Activated gamma-delta T cell (primary cell): ENCODE measurements at places on chromosomes 16 and 17.

DNA sequence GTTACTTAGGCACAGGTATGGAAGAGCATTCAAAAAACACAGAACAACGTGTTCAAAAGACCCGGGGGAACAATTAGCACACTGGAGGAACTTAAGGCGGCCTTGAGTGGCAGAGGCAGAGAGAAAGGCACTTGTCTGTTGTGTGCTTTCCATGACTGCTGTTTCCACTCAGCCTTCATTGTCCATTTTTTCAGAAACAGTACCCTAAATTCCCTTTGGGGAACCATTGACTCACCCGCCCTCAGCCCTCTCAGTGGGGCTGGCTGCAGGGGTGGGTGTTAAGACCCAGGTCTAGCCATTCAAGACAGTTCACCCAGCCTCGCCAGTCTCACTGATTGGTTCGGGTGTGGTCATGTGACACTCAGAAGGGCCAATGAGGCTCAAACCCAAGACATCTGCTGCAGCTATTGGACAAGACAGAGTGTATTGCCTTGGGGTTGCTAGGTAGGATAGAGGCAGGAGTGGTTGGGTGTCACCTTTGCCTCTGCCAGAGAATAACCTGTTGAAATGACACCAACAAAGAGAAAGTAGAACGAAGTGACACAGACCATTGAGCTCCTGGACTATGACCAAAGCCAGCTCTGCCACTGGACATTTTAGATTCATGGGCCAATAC lies 19.6 kb upstream of the CEP20 start:
- DNase-seq: no peak

DNA sequence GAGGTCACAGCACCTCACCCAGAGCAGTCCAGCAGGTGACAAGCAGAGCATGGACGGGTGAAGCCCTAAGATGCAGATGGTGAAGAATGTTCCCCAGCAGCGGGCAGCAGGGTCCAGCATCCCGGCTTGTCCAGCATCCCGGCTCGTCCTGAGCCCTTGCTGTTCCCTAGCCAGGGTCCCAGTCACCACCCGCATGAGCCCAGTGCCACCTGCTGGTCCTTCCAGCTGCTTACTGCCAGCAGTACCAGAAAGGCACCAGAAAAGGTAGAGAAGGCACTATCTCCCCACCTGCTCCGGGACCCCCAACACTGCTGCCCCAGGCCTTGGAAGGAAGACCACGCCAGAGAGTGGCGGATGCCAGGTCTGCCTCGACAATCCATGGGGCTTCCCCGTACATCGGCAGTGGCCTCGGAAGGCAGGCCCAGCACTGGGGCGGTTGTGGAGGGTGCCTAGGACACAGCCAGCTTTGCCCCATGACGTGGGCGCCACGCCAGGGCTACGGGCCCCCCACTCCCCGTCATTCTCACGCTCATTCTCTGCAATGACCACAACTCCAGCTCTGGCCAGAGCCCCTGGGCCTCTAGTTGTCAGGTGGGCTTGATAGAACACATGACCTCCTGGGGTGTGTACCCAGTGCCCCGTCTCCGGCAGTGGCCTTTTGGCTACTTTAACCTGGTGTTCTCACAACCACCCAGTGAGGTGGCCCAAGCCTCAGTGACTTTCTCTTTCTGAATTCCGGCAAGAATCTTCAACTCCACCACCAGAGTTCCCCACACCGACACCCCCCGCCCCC lies 1.4 kb downstream of the CENPX start:
- DNase-seq: no peak

DNA sequence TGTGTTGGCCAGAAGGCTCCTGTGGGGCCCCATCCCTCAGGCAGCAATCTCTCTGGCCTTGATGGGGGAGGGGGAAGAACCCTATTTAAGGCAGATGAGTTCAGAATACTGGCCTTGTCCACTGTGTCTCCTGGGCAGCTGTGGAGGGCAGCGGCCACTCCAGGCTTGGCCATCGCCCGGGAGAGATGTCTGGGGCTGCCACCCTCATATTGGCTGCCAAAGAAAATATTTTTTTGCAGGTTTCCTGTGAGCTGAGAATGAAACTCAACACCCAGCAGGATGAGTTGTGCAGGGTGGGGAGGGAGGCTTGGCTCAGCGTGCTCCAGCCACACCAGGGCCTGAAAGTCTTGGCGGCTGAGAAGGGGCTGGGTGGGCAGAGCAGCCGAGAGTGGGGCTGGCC lies 14.4 kb upstream of the TIMP2 start:
- DNase-seq: no peak

- DNase-seq: no peak
Observed at GRCh38 chr17:80704381-80704819, 159.8 kb downstream of the RPTOR start.

GRCh38 chr16:3554351-3554928 lies 22.8 kb downstream of the NLRC3 start:
- no peak for DNase-seq

DNA sequence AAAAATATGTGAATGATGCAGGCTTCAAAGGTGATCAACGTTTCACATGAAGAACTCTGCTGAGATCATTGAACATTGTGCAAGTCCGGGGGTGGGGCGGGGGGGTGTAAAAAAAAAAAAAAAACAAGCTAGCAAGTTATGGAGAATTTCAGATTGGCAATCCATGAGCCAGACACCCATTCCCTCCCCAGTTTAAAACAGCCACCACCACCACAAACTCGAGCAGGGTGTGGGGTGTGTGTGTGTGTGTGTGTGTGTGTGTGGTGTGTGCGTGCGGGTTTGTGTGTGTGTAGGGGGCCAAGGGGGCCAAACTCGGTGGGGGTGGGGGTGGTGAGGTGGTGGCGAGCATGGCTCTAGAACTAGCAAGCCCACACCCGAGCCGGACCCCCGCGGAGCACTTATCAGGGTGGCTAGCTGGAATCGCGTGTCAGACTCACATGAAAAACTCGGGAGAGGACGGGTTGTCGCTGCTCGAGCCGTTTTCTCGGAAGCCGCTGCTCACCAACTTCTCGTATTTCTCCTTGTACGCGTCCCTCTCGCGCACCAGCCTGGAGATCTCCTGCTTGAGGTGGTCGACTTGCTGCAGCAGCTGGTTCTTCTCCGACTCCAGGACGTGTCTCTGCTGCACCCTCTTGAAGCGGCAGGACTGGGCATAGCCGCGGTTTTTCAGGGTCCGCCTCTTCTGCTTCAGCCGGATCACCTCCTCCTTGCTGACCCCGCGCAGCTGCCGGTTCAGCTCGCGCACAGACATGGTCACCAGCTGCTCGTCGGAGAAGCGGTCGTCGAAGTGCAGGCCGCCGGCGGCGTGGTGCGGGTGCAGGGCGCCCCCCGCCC lies 2.0 kb downstream of the MAF start:
- DNase-seq: no peak

DNA sequence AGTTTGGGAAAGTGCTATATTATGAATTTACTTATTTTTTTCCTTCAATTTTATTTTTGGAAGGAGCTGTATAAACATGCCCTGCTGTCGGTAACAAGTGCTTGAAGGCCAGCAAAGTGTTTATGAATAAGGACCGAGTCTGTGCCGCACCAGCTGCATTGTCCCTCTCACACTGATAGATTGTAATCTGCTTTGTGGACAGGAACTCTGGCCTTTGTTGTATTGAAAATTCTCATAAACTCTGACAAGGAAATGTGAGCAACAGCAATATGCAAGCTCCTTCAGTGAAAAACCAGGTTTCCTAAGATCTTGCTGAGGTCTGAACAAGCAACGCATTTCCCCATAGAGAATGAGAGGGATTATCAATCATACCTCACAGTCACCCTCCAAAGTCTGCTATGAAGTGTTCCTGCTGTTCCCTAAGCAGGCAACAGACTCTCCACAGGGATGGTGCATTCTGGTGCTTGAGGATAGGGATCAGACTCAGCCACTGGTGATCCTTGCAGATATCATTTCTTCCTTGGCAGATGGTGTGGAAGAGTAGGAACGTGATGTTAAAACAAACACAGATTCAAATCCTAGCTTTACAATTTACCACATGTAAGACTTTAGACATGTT lies 109.6 kb downstream of the KCNJ2 start:
- no peak for DNase-seq

GRCh38 chr17:27533874-27534815 lies 77.9 kb downstream of the KSR1 start:
- DNase-seq: no peak

DNA sequence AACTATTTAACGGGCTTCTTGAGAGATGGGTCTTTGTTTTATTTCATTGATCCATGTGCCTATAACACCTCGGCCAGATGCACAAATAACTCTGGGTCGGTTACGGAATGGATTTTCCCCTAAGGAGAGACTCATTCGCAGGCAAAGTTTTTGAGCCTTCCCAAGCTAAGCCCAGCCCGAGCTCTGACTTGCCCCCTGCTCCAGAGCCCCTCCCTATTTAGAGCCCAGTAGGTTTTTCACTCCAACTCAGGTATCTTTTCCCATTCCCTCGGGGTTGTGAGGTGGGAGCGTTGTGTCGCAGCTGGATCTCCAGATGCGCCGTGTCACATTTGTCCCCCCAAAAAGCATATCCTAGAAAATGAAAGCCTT lies 812 bp upstream of the MYOCD start:
- DNase-seq: no peak

DNA sequence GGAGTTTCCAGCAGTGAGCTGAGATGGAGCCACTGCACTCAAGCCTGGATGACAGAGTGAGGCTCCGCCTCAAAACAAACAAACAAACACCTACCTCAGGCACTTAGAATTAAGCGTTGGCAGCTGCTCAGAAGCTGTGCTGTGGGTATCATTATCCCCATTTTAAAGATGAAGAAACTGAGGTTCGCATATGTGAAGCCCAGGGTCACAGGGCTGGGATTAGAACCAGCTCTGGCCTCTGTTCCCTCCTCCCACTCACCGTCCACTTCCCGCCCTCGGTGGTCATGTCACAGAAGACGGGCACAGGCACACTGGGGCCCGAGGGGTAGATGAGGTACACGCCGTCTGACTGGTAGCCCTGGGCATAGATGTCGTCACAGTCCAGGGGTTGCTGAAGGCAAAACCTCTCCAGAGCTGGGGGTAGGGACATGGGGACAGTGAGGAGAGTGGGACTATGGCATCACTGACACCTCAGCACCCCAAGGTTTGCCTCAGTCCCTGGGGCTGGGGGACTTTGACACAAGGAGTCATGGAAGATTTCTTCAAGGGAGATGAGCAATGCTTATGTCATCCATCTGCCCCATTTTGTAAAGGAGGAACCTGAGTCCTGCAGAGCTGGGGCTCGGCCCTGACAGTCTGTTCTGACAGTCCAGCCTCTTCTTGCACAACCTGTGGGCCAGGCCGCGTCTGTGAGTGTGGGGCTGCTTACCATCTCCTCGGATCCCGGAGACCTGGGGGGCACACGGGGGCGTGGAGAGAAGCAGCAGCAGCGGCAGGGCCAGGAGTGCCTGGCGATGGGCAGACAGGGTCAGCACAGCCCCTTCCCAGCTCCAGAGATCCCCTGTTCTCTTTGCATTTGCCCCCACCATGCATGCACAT lies 700 bp downstream of the MFAP4 start:
- no peak for DNase-seq

DNA sequence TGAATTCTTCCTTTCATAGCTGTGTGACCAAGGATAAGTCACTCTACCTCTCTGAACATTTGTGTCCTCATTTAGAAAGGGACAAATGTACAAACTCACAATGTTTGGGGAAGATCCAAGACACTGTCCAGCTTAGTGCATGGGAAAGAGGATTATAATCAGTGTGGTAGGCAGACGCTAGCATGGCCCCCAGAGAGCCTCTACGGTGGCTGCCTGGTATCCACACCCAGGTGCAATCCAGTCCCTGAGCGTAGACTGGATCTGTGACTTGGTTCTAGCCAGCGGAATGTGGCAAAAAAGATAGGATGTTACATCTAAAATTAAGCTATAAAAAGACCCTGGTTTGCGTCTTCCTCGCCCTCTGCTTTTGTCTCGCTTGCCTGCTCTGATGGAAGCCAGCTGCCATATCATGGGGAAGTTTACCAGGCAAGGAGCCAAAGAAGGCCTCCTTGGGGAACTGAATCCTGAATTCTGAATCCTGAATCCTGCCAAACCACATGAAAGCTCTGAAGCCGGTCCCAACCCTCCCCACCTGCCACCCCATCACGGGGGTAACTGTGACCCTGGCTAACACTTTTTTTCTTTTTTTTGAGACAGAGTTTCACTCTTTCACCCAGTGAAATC lies 51.7 kb downstream of the PLXDC1 start:
- no peak for DNase-seq

DNA sequence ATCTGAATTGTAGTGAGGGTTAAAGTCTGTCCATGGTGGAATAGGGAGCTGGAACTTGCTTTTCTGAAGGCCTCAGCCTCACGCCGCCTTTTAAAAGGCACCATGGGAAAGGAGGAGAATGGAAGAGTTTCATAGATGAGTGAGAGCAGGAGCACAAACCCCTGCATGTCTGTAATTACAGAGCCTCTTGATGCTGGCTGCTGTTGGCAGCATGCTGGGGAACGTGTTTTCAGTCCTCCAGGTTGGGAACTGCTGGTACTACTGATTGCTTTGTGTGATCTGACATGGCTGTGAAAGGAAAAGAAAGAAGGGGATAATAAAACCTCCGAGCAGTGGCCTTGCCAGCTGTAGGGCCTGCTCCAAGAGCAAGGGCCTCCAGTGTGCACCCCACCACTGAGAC lies 16.8 kb upstream of the DYNLL2 start:
- no peak for DNase-seq

GRCh38 chr17:73744411-73744810 lies 100.2 kb upstream of the SDK2 start:
- no peak for DNase-seq

GRCh38 chr16:71524566-71525553 lies 1.4 kb upstream of the CHST4 start:
- DNase-seq: no peak

GRCh38 chr17:78658281-78658785 lies 81.1 kb upstream of the DNAH17 start:
- DNase-seq: no peak

- no peak for DNase-seq
Observed at GRCh38 chr16:64870859-64871258, 251.0 kb downstream of the CDH11 start.

DNA sequence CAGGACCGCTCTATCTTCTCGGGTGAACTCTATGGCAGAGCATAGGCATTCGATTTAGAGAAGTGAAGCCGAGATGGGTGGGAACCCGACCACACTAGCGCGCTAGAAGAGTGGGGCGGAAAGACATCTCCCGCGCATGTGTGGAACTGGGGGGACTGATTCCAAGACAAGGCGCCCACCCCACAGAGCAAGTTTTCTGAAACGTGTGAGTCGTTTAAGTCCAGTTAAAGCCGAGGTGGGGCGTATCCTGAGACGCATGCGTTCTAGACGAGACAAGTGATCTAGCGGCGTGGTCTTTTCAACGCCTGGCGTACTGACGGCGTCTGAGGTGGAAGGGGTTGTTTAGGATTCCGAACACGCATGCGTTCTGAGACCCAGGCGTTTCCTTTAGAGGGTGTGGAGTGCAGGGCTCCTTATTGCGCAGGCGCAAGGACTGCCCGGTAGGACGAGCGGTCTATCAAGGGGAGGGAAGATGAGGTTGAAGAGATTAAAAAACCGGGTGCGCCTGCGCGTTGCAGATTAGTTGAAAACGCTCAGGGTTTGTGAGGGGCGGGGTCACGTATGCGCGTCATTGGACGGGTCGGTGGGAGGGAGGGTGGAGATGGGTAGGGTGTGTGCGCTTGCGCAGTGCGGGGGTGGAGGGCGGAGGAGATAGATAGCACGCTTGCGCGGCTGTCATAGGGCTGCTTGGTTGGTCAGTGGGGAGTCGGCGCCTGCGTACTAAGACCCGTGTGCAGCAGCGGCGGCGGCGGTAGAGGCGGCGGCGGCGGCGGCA lies at the start of gene EIF5A:
TSS of gene EIF5A (plus strand) at position 718 of the 775 bp plus-strand sequence. CDS start 2,008 bp downstream, outside the sequence.
- DNase-seq: peak; percentile 98

- no peak for DNase-seq
Observed at GRCh38 chr17:41118721-41119120, 548 bp upstream of the KRTAP4-11 start.

GRCh38 chr17:70464995-70465394 lies 295.7 kb downstream of the KCNJ2 start:
- no peak for DNase-seq
